ENCODE measurements at places on chromosomes 2 and 18.
A peak's percentile ranks its signal among the peaks of the same experiment; 100 is the strongest.

DNA sequence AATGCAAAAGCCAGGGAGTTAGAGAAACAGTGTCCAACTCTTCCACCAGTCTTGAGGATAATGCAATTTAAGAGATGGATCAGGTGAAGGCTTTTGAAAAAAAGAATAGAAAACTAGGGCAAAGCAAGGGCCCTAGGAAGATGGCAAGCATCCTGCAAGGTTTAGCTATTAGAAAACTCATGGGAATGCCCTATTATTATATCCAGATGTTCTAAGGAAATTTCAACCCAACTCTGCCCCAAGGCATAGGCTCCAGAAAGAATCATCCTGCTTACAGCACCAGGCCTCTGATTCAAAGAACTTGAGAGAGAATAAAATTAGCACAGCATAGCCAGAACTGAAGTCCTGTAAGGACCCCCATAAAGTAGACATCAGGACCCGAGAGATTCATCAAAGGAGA, 68.1 kb downstream of the EN1 start:
- DNase-seq, result no peak

DNA sequence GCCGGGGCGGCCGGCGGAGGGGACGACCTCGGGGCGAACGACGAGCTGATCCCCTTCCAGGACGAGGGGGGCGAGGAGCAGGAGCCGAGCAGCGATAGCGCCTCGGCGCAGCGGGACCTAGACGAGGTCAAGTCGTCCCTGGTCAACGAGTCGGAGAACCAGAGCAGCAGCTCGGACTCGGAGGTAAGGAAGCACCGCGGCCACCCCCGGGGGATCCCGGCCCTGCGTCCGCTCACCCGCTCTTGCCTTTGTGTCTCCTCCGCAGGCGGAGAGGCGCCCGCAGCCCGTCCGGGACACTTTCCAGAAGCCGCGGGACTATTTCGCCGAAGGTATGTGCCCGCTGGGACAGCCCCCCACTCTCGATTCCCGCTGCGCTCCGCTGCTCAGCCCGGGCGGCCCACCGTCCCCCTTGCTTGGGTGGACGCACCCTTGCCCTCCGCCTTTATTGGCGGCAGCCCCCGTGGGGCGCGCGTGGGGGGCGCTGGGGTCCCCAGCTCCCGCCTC, 611 bp downstream of the TCF7L1 start:
- peak; percentile 6 for DNase-seq

DNA sequence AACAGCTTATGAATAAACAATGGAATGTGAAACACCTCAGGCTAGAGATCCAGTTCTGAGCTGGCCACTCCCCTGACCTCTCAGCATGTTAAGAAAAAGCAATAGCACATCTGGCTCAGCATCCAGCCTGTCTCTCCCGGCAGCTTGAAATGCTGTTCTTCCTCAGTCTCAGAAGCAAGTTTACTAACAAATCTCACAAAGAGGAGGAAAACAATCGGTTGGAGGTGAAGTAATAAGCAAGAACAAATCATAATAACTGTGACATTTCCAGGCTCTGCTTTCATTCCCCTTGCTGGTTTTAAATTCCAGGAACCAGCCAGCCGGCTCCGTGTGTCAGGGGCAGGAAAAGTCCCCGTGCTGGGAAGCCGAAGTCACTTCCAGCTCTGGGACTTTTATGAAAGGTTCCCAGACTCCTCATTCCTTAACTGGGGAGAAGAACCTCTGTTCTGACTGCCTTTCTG, 133.9 kb upstream of the ARL4C start:
- no peak for DNase-seq

GRCh38 chr2:40758401-40759155, 306.7 kb upstream of the SLC8A1 start:
- DNase-seq, result no peak

- no peak for DNase-seq
Measured at GRCh38 chr2:229640636-229641035, 73.7 kb downstream of the DNER start.

- no peak for DNase-seq
Measured at GRCh38 chr18:36942264-36942663, 113.3 kb downstream of the KIAA1328 start.

DNA sequence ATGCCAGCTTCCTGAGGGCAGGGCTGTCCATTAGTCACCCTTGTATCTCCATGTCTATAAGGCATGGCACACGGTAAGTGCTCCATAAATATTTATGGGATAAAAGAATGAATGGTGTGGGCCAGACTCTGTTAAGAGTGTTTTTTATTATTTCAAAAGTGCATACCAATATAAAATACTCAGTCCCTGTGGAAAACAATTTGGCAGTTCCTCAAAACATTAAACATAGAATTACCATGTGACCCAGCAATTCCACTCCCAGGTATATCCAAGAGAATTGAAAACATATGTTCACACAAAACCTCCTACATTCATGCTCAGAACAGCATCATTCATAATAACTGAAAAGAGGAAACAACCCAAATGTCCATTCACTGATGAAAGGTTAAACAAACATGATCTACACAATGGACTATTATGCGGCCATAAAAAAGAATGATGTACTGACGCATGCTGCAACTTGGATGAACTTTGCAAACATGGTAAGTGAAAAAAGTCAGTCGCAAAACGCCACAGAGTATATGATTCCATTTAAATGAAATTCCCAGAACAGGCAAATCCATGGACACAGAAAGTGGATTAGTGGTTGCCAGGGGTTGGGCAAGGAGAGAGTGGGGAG, 69.1 kb upstream of the TCF7L1 start:
- DNase-seq, result no peak

DNA sequence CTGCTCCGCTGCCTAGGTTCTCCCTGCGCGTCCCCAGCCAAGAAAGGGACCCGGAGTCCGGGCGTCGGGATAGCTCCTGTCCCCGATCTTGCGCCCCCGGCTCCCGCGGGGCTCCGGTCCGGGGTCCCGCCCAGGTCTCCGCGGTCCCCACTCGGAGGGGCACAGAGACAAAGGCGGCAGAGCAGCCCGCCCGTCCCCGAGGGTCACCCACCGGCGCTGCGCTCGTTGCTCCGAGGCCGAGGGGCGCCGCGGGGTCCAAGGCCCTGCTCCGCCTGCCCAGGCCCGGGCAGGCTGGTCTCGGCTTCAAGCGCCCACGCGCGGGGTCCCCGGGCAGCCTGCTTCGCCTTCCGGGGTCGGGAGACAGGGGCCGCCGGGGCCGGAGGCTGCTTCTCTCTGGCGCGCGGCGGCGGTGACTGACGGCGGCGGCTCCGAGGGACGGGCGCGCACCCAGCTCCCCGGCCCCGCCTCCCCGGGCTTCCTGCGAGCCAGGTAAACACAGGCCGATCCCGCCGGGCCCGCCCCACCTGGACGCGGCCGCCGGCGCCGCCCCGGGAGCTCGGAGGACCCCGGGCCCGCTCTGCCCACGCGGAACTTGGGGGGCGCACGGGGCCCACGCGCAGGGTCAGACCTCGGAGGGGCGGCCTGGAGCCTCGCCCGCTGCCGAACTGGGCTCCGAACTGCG, at the start of gene MBP:
MBP (minus strand) TSS at position 415 of the 682 bp plus-strand sequence. CDS start 27,522 bp downstream, outside the sequence.
- DNase-seq, result peak; percentile 67

DNA sequence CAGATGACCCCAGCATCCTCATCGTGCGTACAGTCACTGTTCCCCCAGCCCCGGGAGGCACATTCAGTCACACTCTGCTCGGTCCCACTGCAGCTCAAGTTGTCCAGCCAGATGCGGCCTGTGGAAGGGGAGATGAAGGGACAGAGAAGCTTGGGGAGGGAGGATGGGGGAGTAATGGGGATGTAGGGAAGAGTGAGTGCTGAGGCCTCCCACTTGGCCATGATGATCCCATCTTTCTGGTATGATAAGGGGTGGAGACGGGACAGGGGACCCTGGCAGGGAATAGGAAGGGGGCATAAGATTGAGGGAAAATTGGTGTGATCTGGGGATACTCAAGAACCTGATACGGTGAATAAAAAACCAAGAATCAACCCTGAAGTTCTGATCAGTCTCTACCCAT, 3.5 kb downstream of the LOXL3 start:
- no peak for DNase-seq

DNA sequence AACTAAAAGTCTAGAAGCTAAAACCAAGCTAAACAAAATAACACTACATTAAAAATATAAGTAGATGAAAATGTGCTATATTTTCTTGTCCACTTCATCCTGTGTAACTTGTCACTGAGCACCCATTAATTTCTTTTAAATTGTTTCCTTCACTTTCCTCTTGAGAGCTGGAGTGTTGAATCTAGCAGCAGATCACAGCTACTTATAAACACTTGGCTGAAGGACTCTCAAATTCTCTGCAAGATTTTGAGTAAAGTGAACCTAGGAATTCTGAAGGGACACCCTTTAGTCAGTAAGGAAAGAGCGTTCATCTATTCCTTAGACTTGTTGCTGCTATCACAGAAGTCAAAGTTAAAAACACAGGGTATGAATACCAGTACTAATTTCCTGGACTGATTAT, 1163.9 kb downstream of the DPP10 start:
- no peak for DNase-seq

DNA sequence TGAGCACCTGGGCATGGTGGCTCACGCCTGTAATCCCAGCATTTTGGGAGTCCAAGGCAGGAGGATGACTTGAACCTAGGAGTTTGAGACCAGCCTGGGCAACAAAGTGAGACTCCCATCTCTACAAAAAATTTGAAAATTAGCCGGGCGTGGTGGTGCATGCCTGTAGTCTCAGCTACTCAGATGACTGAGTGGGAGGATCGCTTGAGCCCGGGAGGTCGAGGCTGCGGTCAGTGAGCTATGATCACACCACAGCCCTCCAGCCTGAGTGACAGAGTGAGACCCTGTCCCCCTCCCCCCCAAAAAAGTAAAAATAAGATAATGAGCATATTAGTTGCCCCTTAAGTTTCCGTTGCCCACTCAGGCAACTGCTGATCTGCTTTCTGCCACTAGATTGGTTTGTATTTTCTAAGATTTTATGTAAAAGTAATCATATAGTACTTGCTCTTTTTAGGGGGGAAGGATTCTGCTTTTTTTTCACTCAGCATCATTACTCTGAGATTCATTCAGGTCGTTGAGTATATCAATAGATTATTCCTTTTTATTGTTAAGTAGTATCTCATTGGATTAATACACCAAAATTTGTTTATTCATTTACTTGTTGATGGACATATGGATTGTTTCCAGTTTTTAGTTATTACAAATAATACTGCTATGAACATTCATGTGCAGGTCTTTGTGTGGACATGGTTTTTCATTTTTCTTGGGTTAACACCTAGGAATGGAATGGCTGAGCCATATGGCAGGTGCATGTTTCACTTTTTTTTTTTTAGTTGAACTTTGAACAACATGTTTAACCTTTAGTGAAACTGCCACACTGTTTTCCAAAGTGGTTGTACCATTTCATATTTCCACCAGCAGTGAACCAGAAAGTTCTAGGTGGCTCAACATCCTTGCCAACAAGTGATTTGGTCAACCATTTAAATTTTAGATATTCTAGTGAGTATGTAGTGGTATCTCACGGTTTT, 75.0 kb upstream of the SPRED2 start:
- no peak for DNase-seq

DNA sequence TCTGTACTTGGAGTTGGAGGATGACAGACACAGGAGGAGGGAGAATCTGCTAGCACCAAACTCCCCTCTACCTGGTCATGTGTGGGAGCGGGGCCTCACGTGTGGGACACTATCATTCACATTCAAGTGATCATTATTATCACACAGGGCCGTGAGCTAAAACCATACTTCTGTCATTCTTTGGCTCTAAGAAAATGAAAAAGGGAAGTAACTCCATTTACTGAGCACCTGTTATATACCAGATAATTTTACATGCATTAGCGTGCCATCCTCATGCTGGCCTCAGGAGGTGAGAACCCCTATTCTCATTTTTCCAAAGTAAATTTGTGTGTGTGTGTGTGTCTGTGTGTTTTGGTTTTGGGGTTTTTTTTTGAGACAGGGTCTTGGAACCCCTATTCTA, 150.1 kb downstream of the GLI2 start:
- no peak for DNase-seq

GRCh38 chr2:27889774-27890145, 427 bp downstream of the RBKS start:
- no peak for DNase-seq

- no peak for DNase-seq
Measured at GRCh38 chr2:236394571-236394970, 130.4 kb upstream of the ASB18 start.

DNA sequence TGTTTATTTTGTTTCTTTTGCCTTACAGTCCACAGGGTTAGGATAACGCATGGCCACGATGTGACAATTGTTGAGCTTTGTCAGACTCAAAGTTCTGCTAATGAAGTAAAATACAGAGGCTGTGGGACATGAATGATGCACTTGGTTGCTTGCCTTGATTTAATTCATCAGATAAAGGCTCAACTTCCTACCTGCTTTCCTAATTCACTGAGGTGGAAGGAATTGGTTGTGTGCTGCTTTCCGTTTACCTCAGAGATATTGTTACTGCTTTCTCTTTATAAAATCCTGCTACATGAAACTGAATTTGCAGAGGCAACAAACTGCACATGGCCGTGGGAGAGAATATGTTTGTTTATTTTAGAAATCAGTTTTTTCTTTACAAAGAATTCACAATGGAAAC, 6.6 kb downstream of the RIT2 start:
- no peak for DNase-seq

Data from T-helper 2 cell treated with Interferon-gamma antibody and Interleukin-4, amounts not matched to agents 5 μg/mL and 100 μg/mL, for 36 hours (primary cell).